ENCODE measurements at places on chromosomes 16 and 17. TPM values are rescaled to one million over a fixed set of nuclear protein-coding genes. Genes with fewer than 3 reads are reported as not detected.

The SLFN12 gene
- 7.9 TPM for total RNA-seq

The CACNG3 gene
- total RNA-seq: not detected

The NGFR gene
- 23.7 TPM for total RNA-seq

The ACSM2A gene
- not detected for total RNA-seq

The CTRB1 gene
- total RNA-seq: not detected

The CES5A gene
- total RNA-seq: not detected

The ZFHX3 gene
- total RNA-seq: 35.4 TPM

The FBRS gene
- total RNA-seq: 40.0 TPM

The SDK2 gene
- 0.75 TPM for total RNA-seq

The TNFSF13 gene
- 13.4 TPM for total RNA-seq

The KRT36 gene
- not detected for total RNA-seq

The SNX20 gene
- total RNA-seq: 0.39 TPM

The BEAN1 gene
- total RNA-seq: 0.23 TPM

The TSPOAP1 gene
- total RNA-seq: 10.0 TPM

The SLC35B1 gene
- 19.3 TPM for total RNA-seq

The TMIGD1 gene
- total RNA-seq: 0.29 TPM

The SMTNL2 gene
- 6.2 TPM for total RNA-seq

The KCNH6 gene
- not detected for total RNA-seq

The KRT28 gene
- total RNA-seq: not detected

The C16orf92 gene
- not detected for total RNA-seq

The IGF2BP1 gene
- not detected for total RNA-seq

The CA5A gene
- total RNA-seq: not detected

The OSGIN1 gene
- 17.6 TPM for total RNA-seq

The SPNS2 gene
- 19.9 TPM for total RNA-seq

The PLK1 gene
- 0.42 TPM for total RNA-seq

The HID1 gene
- 13.5 TPM for total RNA-seq

The KRTAP9-4 gene
- total RNA-seq: not detected

The ITGAL gene
- total RNA-seq: 2.5 TPM

The TNFRSF13B gene
- total RNA-seq: not detected

The TBC1D3C gene
- total RNA-seq: not detected

The FAM171A2 gene
- 2.0 TPM for total RNA-seq

The ABCA3 gene
- 10.4 TPM for total RNA-seq

The AOC3 gene
- total RNA-seq: 242 TPM

The PRSS8 gene
- 0.34 TPM for total RNA-seq

The CDRT15L2 gene
- total RNA-seq: not detected

The GNAO1 gene
- 2.1 TPM for total RNA-seq

The TCAP gene
- 2.1 TPM for total RNA-seq

The SLC43A2 gene
- 14.6 TPM for total RNA-seq

The GLIS2 gene
- 10.8 TPM for total RNA-seq

The YBX2 gene
- total RNA-seq: 3.6 TPM

The UMOD gene
- not detected for total RNA-seq

The NUDT21 gene
- 39.4 TPM for total RNA-seq

The CRYBA1 gene
- not detected for total RNA-seq

The TBCD gene
- 54.8 TPM for total RNA-seq

The KRTAP9-8 gene
- not detected for total RNA-seq

The TBC1D3B gene
- total RNA-seq: 5.8 TPM

The TBC1D3E gene
- not detected for total RNA-seq

The RAP1GAP2 gene
- total RNA-seq: 7.4 TPM

The FBXO39 gene
- not detected for total RNA-seq

The ADAMTS18 gene
- not detected for total RNA-seq

The ZFPM1 gene
- total RNA-seq: 1.0 TPM

The CLCN7 gene
- total RNA-seq: 43.9 TPM

The ABCC12 gene
- not detected for total RNA-seq

The GGT6 gene
- not detected for total RNA-seq

The OR1A2 gene
- total RNA-seq: not detected

The AOC2 gene
- 2.0 TPM for total RNA-seq

The HAS3 gene
- 1.3 TPM for total RNA-seq

The SLC35G6 gene
- not detected for total RNA-seq

The CHST4 gene
- total RNA-seq: not detected
